AG08395 (cell line): ENCODE measurements at places on chromosomes 2 and 18.

GRCh38 chr2:197011801-197012641, 85.5 kb upstream of the PGAP1 start:
- DNase-seq: peak; percentile 48

- peak; percentile 77 for DNase-seq
Measured at GRCh38 chr18:23994361-23994902, 20.1 kb upstream of the TTC39C start.

DNA sequence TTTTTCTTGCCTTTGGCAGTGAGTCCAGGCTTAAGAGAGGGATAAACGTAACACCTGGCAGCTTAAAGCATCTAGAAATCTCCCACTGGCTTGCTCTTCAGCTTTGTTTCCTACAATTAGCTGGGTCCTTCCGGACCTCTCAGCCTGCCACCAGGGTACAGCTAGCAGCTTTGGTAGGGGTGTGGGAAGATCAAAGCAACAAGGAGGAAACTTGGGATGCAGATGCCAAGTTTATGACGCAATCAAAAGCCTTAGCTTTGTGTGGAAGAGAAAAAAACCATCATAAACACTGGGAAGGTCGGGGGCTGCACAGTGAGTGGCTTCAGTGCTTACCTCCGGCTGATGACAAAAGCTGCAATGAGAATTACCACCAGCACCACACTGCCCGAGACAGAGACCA, 116.9 kb downstream of the EPHA4 start:
- DNase-seq: no peak

- peak; percentile 55 for DNase-seq
Measured at GRCh38 chr2:75464348-75464946, 96.3 kb downstream of the EVA1A start.

- no peak for DNase-seq
Measured at GRCh38 chr2:174605687-174606086, 8.1 kb upstream of the WIPF1 start.

DNA sequence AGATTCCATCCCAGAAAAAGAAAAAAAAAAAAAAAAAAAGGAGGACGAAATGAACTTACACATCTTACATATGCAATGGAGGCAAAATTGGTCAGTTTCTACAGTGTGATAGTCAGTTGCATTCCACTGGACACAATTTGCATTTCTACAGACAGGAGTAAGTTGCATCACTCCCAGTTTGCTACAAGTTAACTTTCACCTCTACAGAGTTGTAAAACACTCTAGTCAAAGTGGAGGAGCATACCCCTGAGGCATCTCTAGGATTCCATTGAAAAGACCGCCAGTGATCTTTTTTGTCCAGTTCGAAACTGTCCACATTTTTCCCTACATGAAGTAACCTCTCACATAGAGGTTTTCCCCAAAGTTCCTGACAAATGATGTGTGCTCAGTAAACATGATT, 202.8 kb downstream of the VAPA start:
- no peak for DNase-seq

- no peak for DNase-seq
Measured at GRCh38 chr2:150090031-150090430, 397.4 kb downstream of the RND3 start.

DNA sequence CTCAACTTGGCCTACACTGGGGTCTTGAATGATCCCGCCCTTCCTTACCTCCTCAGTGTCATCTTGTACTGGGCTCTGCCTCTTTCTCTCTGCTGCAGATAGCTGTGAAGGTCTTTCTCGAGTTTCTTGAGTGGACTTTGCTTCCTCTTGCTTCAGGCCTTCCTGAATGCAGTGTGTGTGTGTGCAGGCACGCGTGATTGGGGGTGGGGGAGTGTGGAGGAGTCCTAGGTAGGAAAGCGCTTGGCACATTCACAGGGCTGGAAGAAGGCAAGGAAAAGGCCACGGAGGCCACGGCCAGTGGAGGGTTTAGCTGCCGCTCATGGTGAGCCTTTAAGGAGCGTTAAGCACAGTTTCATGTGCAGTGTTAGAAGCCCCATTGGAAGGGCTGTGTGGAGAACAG, 5.5 kb downstream of the RALB start:
- DNase-seq: no peak

DNA sequence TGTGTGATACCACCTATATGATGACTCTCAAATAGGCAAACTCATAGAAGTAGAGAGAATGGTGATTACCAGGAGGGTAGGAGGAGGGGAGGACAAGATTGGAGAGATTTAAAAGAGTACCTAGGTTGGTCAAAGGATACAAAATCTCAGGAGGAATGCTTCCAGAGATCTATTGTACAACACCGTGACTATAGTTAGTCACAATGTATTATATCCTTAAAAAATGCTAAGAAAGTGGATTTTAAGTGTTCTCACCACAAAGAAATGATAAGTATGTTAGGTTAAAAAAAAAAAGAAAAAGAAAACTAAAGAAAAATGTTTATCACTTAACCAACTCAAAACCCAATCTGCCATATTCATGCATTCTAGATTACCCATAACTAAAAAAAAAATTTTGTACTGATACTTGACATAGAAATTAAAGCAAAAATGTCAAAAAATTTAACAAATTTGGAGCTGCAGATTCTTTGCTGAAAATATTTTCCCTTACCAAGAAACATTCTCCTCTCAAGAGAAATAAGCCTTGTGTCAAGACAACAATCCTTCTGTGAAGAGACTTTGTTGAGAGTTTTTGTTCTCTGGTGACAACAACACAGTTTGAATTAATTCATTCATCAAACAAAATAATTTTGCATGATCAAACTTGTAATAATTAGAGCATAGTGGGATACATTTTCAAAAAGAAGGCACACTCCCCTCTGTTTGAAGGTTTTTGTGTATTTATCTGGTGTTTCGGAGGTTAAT, 213.1 kb downstream of the DNER start:
- DNase-seq: no peak

DNA sequence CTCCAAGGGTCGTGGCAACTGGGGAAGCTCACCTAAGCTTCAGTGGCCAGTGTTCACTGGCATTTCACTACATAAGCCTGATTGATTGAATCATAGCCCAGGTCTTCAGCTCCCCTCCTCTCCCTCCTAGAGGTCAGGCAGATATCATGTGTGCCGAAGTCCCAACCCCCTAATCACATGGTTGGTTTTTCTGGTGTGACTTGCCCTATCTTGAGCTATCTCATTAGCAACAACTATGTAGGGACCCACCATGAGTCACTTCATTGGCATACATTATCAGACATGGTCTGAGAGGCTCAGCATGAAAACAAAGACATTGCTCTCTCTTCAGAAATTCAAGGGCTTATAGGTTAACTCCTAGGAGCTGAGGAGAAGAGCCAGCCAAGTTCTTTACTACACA, 76.8 kb downstream of the LYPD1 start:
- no peak for DNase-seq

DNA sequence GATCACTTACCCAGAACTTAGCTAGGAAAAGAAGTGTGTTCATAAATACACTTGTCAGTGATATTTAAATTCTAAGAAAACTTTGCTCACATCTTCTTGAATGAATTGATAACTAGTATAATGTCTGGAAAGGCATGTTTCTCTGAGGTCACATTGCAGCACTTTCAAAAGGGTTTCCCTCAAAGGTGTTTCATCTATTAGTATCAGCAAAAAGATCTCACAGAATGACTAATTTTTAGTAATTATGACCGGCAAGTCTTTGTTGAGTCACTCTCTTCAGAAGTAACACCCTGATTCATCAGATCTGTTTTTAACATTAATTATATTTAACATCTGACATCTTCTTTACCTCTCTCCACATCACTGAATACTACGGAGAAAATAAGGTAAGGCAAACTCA, 222.3 kb downstream of the IKZF2 start:
- DNase-seq: no peak

GRCh38 chr2:241071677-241072111, 30.4 kb downstream of the MTERF4 start:
- DNase-seq: no peak

DNA sequence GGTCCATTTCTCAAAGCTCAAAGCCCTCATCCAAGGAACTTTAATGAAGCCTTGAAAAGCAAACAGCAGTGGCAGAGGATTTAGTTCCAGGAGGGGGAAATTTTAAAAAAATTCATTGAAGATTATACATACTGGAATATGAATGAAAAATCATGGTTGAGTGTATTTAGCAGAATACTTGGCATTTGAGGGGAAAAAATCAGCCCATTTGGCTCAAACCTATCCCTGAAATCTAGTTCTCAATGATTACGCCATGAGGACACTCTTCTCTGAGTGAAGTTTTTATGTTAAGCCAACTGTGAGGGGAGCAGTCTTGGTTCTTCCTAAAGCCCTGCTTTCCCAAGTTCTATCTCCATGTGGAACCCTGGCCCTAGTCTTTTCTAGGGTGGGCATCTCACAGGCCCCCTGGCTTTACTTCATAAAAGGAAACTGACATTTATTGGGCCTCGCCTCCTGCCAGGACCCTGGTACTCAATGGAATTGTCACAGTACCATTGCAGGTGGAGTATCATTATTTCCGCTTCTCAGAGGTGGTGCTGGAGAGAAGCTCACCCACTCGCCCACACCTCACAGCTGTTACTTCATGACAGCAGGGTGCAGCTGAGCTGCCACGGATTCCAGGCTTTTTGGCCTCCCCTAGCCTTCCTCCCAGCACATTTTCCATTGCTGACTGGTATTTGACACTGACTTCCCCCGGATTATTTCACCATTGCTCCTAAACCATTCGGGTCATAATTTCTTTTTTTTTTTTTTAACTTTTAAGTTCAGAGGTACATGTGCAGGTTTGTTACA, 56.8 kb downstream of the NXPH2 start:
- DNase-seq: no peak

DNA sequence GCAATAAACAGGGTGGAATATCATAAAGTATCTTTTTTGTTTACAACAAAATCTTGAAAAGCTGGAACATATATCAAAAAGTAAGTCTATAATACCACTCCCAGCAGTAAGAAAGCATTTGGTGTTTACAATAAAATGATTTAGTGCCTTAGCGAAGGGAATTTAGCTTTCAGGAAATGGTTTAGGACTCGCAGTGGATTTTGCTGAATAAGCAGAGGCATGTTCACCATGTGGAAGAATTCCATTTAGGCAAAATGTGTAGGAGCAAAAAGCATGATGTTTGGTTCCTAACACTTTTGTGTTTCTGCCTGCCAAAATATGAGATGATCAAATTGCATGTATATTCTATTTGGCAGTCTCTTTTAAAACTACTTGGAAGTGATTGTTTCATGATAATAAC, 163.6 kb downstream of the AGPS start:
- no peak for DNase-seq

GRCh38 chr2:166090346-166090745, 37.5 kb downstream of the SCN1A start:
- no peak for DNase-seq

- DNase-seq: peak; percentile 93
Measured at GRCh38 chr2:205650450-205650849, 31.9 kb upstream of the NRP2 start.

DNA sequence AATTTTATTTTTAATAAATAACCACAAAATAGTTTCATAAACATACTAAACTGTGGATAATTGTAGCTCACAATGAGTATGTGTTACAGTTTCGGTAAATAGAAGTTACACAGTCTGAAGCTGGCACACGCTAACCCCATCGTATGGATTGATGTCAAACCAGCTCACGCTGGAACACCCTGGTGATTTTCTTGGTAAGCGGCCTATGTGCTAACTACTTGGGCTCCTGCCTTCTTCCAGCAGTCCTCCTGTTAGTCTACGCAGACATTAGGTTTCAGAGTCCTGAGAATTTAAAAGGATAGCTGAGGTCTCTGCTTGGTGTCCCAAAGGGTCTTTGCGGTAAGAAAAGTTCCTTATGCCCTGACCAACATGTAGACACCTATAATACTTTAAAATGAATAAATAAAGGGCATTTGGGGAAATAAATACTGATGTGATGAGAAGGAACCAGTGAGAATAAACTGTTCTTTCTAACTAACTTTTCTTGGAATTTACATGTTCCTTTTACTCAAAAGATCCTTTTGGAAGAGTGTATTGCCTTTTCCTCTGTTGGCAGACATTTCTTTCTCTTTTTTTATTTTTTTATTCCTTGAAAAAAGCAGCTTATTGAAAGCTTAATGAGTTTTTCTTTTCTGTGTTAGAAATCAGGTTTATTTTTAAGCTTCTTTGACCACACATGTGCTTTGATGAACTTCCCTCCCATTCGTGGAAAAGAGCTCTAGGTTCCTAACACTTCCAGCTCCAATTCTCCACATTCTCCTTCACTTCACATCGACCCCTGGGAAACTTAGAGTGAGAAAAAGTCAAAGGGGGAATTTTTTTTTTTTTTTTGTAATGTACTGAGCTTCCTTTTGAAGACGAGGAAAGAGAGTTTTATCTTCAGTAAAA, 322.2 kb downstream of the IRS1 start:
- DNase-seq: no peak

DNA sequence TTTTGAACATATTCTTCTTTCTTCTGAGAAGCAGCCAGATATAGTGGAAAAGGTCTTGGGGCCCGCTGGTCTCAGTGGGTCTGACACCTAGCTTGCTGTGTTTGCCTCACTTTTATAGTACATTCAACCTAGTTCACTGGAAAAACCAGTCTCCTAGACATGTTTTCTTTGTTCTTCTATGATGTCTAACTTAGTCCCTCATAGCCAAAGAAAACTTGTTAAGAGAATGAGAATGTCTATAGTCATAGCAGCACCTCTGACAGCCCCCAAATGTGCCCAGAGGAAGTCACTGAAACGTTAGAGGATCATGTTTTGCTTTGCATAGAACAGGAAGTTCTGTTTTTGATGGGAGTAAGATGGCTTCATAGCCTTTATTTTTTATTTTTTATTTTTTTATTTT, 40.3 kb downstream of the TNFRSF11A start:
- DNase-seq: no peak

DNA sequence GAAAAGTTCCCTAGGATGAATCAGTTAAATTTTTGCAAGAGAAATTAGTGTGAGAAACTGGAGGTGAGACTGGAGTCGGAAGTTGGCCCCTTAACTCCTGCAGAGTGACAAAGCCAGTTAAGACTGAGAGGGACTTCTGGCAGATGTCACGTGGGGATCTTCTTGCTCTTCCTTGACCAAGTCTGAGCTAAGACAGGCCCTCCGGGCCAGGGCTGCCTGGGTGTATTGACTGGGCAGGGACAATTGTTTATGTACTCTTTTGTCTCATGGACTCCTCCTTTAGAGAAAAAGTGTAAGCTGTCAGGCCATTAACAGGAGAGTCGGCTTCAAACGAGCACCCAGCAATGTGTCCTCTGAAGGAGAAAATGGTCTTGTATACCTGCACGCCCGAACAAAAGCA, 48.6 kb upstream of the RALBP1 start:
- DNase-seq: no peak

DNA sequence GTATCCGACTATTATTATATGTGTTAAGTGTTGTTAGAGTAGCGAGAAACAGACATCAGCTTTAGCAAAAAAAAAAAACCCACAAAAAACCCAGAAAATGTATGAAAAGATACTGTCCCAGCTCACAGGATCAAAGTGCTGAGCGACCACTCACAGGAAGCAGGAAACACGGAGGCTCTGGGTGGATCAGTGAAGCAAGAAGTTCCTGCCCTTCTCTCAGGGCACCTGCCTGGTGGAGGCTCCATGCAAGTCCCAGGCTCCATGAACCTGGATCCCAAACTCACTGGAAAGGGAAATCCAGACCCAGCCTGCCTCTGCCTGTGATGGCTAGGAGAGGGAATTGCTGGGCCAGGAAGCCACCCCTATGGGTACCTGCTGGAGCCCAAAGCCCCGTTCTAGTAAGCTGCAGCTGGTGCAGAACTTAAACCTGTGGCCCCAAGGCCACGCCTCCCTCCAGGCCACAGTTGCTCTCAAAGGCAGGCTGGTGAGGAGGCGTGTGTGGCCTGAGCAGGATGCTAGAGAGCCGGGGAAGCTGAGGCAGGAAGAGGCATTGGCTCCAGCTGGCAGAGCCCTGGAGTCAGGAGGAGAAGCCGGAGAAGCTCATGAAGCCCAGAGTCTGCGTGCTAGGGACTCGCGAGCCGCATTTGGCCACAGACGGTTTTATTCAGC, 63.5 kb upstream of the TAF1B start:
- DNase-seq: no peak
